Calu3 (cell line): ENCODE measurements at places on chromosomes 5 and 9.
A peak's percentile ranks its signal among the peaks of the same experiment; 100 is the strongest.

GRCh38 chr5:54691656-54692055 is 174.1 kb downstream of the SNX18 start:
- no peak for DNase-seq

- DNase-seq, result peak; percentile 8
Measured at GRCh38 chr9:108815156-108815555, 40.6 kb downstream of the ACTL7B start.

DNA sequence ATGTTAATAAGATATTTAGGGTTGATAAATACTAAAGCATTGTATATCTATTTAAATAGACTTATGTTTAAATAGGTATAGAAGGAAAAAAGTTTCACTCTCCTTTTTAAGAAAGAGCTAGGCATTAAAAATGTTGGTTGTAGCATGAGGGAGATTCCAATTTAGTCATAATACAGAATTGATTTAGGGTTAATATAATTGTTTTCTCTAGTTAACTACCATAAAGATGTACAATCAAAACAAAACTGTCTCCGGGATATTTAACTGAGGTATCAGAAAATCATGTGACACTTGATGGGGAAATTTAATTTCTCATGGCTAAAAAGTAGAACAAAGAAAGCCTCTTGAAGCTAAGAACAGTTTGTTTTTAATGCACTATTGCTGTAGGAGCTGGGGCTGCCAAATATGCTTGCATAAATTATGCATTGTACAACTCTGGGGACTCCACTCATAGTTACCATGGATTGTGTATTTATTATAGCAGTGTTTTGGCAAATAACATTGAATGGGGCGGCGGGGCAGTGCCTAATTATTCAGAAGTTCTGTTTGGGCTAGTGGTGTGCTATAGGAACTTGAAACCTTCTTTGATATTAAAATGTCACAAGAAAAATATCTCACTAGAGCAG is 44.2 kb downstream of the SMC2 start:
- no peak for DNase-seq

DNA sequence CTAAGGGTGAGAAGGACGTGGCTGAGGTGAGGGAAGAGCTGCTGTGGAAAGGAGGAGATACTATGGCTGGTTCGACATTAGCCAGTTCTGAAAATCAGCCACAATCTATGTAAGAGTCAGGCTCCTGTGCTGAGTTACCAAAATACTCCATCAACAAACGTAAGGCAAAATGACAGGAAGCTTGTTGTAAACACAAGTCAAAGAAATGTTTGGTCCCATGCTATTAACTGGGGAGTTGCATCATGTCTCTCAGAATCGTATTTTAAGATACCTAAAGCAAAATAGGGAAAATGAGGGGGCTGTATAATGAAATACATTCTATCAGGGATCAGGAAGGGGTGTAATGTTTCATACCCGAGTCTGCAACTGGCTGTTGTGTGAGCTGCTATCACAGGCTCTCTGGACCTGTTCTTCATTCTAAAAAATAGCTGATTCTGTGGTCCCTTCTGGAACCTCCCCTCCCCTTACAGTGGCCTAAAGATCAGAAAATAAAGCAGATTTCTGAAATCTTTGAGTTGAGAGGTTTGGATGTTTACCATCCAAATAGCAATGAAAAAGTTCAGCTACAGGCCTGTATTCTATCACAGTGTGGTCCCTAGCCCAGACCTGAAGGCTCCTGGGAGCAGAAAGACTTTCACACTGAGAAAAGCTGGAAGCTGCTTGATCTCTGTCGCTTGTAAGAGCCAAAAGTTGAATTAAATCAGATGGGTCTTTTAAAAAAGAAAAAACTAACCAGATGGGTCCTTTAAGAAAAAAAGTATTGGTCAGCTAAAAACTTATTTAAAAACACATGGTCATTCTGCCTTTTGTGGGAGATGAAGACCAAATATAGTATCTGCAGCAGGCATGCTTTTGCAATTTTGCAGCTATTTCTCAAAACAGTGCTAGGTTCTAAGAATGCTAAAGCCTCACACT is 97.8 kb upstream of the SMC5 start:
- DNase-seq, result no peak

GRCh38 chr9:78863531-78863930 is 566.6 kb downstream of the PSAT1 start:
- DNase-seq, result no peak

DNA sequence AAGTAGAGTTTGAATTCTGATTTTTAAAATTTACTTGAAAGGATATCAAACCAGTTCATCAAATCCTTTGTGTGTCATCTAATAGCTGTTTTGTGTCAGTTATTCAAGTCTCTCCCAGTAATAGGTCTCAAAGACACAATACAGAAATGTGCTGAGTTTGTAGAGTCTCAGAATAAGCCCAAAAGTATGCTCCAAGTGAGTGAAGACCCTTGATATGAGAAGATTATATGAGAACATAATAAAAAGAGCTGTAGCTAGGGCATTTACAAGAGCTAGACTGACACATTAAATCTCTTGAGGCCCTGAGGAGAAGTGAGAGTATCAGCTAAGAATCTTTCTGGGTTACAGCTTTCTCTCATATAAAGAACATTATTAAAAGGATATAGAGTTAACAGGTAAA is 721.0 kb upstream of the ARRDC3 start:
- no peak for DNase-seq

- peak; percentile 77 for DNase-seq
Measured at GRCh38 chr5:172707285-172708182, 63.5 kb downstream of the DUSP1 start.

GRCh38 chr5:126516133-126516532 is 78.9 kb downstream of the ALDH7A1 start:
- no peak for DNase-seq

DNA sequence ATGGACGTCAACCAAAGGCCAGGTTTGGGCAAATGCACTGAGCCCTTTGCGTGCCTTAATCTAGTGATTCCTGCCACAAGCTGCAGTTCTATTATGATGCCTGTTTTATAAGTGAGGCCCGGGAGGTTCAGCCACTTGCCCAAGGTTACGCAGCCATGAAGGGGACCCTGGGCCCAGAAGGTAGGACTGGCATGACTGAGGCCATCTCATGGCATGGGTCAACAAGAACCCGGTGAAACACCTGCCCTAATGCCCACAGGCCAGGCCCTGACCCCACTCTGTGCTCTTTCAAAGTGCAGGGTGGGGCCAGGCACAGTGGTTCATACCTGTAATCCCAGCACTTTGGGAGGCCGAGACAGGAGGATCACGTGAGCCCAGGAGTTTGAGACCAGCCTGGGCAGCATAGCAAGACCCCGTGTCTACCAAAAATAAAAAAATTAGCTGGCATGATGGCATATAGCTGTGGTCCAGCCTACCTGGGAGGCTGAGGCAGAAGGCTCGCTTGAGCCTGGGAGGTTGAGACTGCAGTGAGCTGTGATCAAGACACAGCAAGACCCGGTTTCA is 8.6 kb downstream of the NINJ1 start:
- no peak for DNase-seq

- no peak for DNase-seq
Measured at GRCh38 chr5:115977988-115978387, 15.7 kb downstream of the LVRN start.

GRCh38 chr9:99637641-99638040 is 184.0 kb upstream of the NR4A3 start:
- no peak for DNase-seq

- DNase-seq, result peak; percentile 17
Measured at GRCh38 chr5:55668356-55668755, 43.8 kb downstream of the SLC38A9 start.

DNA sequence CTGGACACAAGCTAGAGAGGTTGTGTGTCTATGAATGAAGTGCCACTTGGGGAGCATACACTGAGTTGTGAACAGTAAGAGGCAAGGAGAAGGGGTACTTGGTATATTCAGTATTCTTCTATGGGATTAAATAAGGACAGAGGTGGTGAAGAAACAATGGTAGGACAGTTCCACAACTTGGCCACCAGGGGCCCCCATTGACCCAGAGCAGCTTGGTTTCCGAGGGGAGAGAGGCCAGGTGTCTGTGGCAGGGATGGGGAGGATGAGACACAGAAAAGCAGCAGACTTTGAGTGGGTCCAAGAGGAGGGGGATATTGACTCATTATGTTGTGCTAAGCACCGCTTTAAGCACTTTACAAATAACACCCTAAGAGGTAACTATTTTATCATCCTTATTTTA is 220.6 kb downstream of the MELK start:
- DNase-seq, result no peak

DNA sequence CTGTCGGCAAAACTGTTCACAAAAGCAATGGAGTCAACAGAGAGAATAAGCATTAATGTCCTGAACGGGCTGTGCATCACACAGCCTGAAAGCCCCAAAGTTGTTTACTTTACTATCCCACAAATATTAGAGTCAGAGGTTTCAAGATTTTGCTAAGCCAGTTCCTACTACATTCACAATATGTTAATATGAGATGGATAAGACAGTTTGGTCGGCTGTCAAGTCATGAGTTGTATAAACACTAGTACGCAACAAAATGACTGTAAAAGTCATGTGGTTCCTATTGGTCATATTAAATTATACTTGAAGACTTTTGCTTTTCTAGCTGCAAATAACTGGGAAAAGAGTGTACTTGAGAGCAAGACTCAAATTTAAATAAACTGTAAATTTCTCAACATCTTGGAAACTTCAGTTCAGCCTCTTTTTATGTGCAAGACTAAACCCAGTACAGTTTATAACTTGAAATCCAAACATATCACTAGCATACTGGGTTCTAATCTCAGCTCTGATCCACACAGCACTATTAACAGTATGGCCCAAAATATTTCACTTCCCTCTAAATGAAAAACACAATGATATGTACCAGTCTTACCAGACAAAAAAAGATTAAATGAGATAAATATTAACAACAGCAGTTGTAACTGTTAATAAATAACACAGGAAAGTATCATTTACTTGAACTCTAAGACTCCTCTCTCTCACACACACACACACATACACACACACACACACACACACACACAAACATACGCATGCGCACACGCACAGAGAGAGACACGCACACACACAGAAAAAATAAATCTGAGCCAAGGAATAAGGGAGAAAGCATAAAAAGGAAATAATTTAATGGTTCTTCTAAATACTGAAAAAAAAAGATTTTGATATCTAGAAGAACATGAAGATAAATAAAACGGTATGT is 33.1 kb downstream of the FANCC start:
- peak; percentile 40 for DNase-seq

DNA sequence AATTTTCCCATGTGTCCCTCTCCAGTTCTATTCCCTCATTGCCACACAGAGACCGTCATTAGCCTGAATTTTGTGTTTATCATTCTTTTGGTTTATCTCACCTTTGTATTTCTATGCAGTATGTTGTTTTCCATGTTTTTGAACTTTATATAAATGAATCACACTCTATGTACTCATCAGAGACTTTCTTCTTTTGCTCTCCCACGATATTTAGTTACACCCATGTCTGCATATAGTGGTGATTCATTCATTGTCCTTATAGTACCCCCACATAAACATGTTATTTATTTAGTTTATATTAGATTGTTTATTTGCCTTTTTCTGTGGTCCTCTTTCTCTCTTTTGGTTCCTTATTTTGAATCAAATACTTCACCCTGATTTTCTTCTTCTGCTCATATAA is 199.7 kb downstream of the FSTL4 start:
- DNase-seq, result no peak
